ENCODE measurements at places on chromosomes 2 and 18.

DNA sequence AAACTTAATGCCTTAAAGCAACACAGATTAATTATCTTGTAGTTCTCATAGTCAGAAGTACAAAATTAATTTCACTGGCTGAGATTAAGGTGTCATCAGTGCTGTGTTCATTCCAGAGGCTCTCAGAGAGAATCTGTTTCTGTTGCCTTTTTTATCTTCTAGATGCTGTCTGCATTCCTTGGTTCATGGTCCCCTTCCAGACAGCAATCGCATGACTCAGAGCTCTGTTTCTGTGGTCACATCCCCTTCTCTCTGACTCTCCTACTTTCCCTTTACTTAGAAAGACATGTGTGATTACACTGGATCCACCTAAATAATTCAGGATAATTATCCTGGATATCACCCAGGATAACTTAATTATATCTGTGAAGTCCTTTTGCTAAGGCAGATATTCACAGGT is 148.6 kb downstream of the MAIP1 start:
- DNase-seq, result no peak

DNA sequence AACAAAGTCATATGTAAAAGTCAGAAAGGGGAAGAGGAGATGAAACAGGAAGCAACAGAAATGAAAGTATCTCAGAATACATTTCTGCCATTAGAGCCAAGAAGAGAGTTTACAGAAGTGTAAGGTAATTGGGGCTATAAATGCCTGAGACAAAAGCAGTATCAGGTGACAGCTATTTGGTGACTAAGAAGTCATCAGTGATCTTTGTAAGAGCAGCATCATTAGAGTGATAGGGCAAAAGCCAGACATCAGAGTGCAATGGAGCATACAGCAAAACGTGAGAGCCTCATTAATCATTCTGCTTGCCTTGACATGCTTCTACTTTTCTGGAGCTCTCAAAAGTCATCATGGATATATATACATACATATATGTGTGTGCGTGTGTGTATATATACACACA is 804.7 kb upstream of the PIK3C3 start:
- DNase-seq, result no peak

- DNase-seq, result no peak
These were observed 28.5 kb downstream of the HPCAL1 start for GRCh38 chr2:10331027-10331701.

DNA sequence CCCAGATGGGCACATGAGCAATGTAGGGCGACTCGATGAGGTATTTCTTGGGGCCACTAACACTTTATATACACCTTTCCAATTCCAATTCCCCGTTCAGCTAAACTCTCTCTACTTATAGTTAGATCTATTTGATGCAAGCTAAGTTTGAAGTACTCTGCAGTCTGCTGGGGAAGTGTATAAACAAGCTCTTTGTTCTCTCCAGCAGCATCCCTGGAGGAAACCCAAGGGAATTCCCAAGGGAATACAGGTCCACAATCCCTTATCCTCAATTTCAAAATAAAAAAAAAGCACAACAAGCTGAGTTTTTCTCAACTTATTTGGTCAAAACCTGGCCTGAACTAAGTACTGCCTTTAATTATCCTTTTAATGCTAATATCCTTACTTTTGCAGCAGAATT is 433.3 kb downstream of the NBAS start:
- no peak for DNase-seq

- no peak for DNase-seq
These were observed 184.3 kb upstream of the APCDD1 start for GRCh38 chr18:10270151-10270571.

All from coronary artery (tissue), 2 donors.